PC-3 (cell line): ENCODE measurements at places on chromosomes 5 and 9.

GRCh38 chr5:181217803-181218062 lies 5.3 kb upstream of the TRIM41 start:
- H3K36me3 ChIP-seq: no peaks in the 10 kb centered on the region
- no peaks in the 10 kb centered on the region for H3K27me3 ChIP-seq
- peaks cover 9% of the 10 kb centered on the region for H3K4me1 ChIP-seq
- DNase-seq: no peak
- H3K4me3 ChIP-seq: peak overlapping the region; percentile 66

GRCh38 chr5:177018341-177018740 lies 4.2 kb upstream of the ZNF346 start:
- 0 out of 2 replicates have a peak, but pooled peaks cover under 1% of the 10 kb centered on the region for H3K4me1 ChIP-seq
- DNase-seq: no peak
- no peaks in the 10 kb centered on the region for H3K36me3 ChIP-seq
- H3K4me3 ChIP-seq: no peak overlapping the region
- no peak overlapping the region for H3K27ac ChIP-seq
- H3K27me3 ChIP-seq: no peaks in the 10 kb centered on the region

GRCh38 chr9:9625248-9625647 lies 987.6 kb downstream of the PTPRD start:
- no peaks in the 10 kb centered on the region for H3K36me3 ChIP-seq
- no peaks in the 10 kb centered on the region for H3K27me3 ChIP-seq
- DNase-seq: no peak

DNA sequence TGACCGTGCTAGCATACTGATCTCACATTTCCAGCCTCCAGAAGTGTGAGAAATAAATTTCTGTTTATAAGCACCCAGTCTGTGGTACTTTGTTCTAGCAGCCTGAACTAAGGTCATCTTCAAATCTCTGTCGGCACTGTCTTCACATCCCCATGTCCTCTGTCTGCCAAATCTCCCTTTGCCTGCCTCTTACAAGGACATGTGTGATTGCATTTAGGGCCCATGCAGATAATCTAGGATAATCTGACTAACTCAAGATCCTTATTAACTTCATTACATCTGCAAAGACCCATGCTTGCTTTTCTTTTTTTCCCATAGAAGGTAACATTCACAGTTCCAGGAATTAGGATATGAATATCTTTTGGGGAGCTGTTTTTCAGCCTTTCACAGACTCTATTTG lies 132.7 kb downstream of the AOPEP start:
- H3K36me3 ChIP-seq: no peaks in the 10 kb centered on the region
- H3K27me3 ChIP-seq: no peaks in the 10 kb centered on the region
- H3K27ac ChIP-seq: no peak overlapping the region
- no peak overlapping the region for H3K4me3 ChIP-seq
- peaks cover 15% of the 10 kb centered on the region for H3K4me1 ChIP-seq
- no peak for DNase-seq

DNA sequence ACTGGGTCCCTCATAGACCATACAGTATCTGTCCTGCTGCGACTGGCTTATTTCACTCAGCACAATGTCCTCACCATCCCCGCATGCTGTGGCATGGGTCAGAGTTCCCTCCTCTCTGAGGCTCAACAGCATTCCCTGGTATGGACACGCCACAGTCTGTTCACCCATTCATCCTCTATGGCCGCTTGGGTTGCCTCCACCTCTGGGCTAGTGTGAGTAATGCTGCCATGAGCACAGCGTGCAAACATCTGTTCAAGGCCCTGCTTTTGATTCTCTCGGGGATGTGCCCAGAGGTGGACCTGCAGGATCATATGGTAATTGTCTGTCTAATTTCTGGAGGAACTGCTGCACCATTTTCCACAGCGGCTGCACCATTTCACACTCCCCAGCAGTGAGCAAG lies 5.5 kb upstream of the FBP2 start:
- no peaks in the 10 kb centered on the region; the same call in 1 of the 2 replicates for H3K36me3 ChIP-seq
- no peak for DNase-seq
- no peaks in the 10 kb centered on the region for H3K4me1 ChIP-seq
- H3K4me3 ChIP-seq: no peak overlapping the region

DNA sequence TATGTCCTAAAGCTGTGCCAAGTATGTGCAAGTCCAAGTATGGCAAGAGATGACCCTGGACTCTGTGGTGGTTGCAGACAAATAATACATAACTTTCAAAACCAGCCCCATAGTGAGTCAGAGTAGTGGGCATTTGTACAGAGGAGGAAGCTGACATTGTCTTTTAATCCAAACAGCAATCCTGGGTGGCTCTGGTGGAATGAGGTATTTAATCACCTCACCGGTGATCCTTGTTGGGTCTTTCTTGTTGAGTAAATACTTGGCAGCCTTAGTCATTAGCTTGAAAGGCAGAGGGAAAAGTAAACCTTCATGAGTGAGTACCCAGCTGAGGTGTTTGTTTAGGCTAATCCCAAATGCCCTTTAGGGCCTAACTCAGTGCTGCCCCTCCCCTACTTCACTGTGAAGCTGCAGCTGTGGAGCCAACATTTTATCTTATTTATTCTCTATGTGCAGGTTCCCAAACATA lies 148.7 kb upstream of the SLC12A2 start:
- H3K36me3 ChIP-seq: no peaks in the 10 kb centered on the region
- H3K4me3 ChIP-seq: no peak overlapping the region
- no peaks in the 10 kb centered on the region for H3K27me3 ChIP-seq
- DNase-seq: peak; percentile 99
- peaks cover 41% of the 10 kb centered on the region for H3K4me1 ChIP-seq

GRCh38 chr9:134063088-134063570 lies 4.7 kb downstream of the BRD3 start:
- H3K4me3 ChIP-seq: no peak overlapping the region
- H3K27ac ChIP-seq: no peak overlapping the region
- no peaks in the 10 kb centered on the region for H3K36me3 ChIP-seq
- no peak for DNase-seq
- peaks cover 26% of the 10 kb centered on the region for H3K4me1 ChIP-seq
- no peaks in the 10 kb centered on the region for H3K27me3 ChIP-seq

DNA sequence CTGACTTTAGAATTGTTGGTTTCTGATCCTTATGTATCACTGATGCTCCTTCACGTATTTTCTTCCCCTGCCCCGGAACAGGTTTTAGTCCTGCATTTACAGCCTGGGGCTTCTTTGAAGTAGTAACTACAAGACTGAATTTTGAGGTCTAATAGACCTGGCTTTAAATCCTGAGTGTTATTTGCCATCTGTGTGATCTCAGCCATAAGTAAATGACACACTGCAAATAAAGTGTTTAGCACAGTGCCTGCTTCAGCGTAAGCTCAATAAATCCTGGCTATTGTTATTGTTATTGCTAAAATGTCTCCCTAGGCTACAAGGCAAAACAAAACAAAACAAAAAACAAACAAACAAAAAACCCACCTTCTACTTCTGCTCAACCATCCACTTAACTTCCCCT lies 15.6 kb upstream of the LHX6 start:
- no peak overlapping the region for H3K4me3 ChIP-seq
- DNase-seq: no peak
- no peak overlapping the region for H3K27ac ChIP-seq
- H3K36me3 ChIP-seq: peaks cover 42% of the 10 kb centered on the region
- peaks cover 17% of the 10 kb centered on the region for H3K4me1 ChIP-seq
- H3K27me3 ChIP-seq: no peaks in the 10 kb centered on the region

DNA sequence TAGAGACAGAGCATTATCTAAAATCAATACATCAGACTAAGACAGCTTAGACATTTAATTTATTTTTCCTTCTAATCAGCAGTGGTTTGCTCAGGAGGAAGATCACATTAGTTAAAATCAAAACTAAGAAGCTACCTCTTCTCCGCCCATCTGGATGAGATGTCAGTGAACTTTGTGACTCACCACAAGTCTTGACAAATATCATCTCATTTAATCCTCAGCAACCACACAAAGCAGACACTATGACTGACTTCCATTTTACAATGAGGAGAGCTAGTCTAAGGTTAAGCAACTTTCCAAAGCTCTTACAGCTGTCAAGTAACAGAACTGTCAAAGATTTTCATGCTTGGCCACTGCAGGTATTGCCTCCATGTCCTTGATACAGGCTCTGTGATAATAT lies 289.5 kb downstream of the DEPDC1B start:
- H3K4me3 ChIP-seq: no peak overlapping the region
- no peaks in the 10 kb centered on the region for H3K36me3 ChIP-seq
- no peak overlapping the region for H3K27ac ChIP-seq
- DNase-seq: no peak

GRCh38 chr9:129513856-129514496 lies 106.9 kb downstream of the C9orf50 start:
- H3K4me3 ChIP-seq: no peak overlapping the region
- no peaks in the 10 kb centered on the region for H3K36me3 ChIP-seq
- no peak overlapping the region for H3K27ac ChIP-seq
- H3K4me1 ChIP-seq: peaks cover 4% of the 10 kb centered on the region
- no peak for DNase-seq

- H3K36me3 ChIP-seq: no peaks in the 10 kb centered on the region
- DNase-seq: no peak
Measured at GRCh38 chr9:137881591-137882505, 4.3 kb downstream of the CACNA1B start.

DNA sequence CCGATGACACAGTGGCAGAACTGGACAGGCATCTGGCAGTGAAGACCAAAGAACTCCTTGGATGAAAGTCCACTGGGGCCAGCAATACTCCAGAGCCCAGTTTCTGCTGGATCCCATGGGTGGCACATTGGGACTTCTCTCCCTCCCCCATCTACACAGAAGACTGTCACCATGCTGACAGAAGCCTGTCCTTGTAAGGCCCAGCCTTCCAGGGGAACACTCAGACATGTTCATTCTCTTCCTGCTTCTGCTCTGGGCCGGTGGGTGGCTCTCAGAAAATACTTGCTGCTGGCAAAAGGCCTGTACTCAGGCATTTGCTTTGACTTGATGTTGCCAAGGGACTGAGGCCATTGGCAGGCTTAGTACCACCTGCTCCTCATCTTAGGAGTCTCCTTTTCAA lies 48.3 kb upstream of the PTGS1 start:
- no peak overlapping the region for H3K4me3 ChIP-seq
- H3K4me1 ChIP-seq: no peaks in the 10 kb centered on the region

- no peak overlapping the region for H3K4me3 ChIP-seq
- H3K27ac ChIP-seq: no peak overlapping the region
- H3K36me3 ChIP-seq: peaks cover 24% of the 10 kb centered on the region
- H3K27me3 ChIP-seq: no peaks in the 10 kb centered on the region
- DNase-seq: no peak
Measured at GRCh38 chr9:112286926-112287325, 46.5 kb downstream of the PTBP3 start.

- H3K27me3 ChIP-seq: no peaks in the 10 kb centered on the region
- H3K4me1 ChIP-seq: no peaks in the 10 kb centered on the region
- H3K4me3 ChIP-seq: no peak overlapping the region
- H3K27ac ChIP-seq: no peak overlapping the region
Measured at GRCh38 chr9:16899606-16900005, 29.1 kb upstream of the BNC2 start.

GRCh38 chr5:172722327-172722815 lies 48.6 kb downstream of the DUSP1 start:
- H3K4me3 ChIP-seq: no peak overlapping the region
- H3K36me3 ChIP-seq: no peaks in the 10 kb centered on the region
- H3K4me1 ChIP-seq: no peaks in the 10 kb centered on the region
- H3K27me3 ChIP-seq: no peaks in the 10 kb centered on the region
- H3K27ac ChIP-seq: no peak overlapping the region

GRCh38 chr5:173925449-173926071 lies 37.4 kb downstream of the CPEB4 start:
- H3K36me3 ChIP-seq: peaks cover 3% of the 10 kb centered on the region; the same call in 1 of the 2 replicates
- peaks cover 29% of the 10 kb centered on the region for H3K4me1 ChIP-seq
- H3K27me3 ChIP-seq: no peaks in the 10 kb centered on the region
- DNase-seq: peak; percentile 72
- peak overlapping the region; percentile 27 for H3K27ac ChIP-seq
- no peak overlapping the region for H3K4me3 ChIP-seq

DNA sequence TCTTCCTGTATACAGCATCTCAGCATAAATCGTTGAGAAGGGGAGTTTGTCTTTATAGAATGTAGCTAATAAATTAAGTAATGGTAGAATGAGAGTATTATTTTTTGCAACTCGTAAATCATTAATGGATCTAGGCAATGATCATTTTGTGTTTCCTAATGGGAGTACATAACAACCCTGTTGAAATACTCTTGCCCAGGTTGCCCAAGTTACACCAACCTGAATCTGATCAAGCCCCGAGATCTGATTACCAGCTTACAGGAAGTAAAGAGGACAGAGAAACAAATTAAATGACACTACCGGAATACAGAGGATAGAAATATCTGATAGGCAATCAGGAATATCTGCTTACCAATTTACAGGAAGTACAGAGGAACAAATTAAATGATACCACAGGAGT lies 107.3 kb downstream of the AOPEP start:
- H3K4me3 ChIP-seq: no peak overlapping the region
- H3K36me3 ChIP-seq: no peaks in the 10 kb centered on the region
- no peak overlapping the region for H3K27ac ChIP-seq
- DNase-seq: no peak

- no peaks in the 10 kb centered on the region for H3K27me3 ChIP-seq
- H3K36me3 ChIP-seq: no peaks in the 10 kb centered on the region
- no peak overlapping the region for H3K27ac ChIP-seq
- no peak overlapping the region for H3K4me3 ChIP-seq
- no peaks in the 10 kb centered on the region for H3K4me1 ChIP-seq
Measured at GRCh38 chr9:134283692-134284265, 42.5 kb upstream of the RXRA start.

DNA sequence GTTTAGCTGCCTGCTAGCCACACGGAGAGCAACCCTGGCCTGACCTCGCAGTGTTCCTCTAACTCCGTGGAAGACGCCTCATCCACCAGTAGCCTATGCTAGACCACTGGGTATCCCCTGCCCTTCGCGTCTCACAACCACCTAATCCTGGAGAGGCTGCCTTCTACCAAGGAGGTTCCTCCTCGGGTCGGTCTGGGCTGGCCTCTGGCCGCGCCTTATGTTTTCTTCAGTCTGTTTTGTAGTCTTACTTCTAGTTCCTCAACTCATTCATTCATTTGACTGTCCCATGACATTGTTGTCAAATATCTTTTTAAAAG lies 1.6 kb upstream of the TPM2 start:
- H3K27me3 ChIP-seq: no peaks in the 10 kb centered on the region
- H3K36me3 ChIP-seq: 0 out of 2 replicates have a peak, but pooled peaks cover under 1% of the 10 kb centered on the region
- peak overlapping the region; percentile 56 for H3K27ac ChIP-seq
- H3K4me1 ChIP-seq: peaks cover 40% of the 10 kb centered on the region
- peak overlapping the region; percentile 83 for H3K4me3 ChIP-seq
